ENCODE measurements at places on chromosomes 4 and X.

- no peak for DNase-seq
These were observed 108.6 kb downstream of the APOOL start for GRCh38 chrX:85112293-85112692.

GRCh38 chr4:25172961-25173915 is 13.0 kb upstream of the SEPSECS start:
- DNase-seq: peak; percentile 81

- no peak for DNase-seq
These were observed 30.8 kb upstream of the C1GALT1C1 start for GRCh38 chrX:120660637-120661036.

- no peak for DNase-seq
These were observed 20.3 kb upstream of the POLA1 start for GRCh38 chrX:24673424-24673823.

DNA sequence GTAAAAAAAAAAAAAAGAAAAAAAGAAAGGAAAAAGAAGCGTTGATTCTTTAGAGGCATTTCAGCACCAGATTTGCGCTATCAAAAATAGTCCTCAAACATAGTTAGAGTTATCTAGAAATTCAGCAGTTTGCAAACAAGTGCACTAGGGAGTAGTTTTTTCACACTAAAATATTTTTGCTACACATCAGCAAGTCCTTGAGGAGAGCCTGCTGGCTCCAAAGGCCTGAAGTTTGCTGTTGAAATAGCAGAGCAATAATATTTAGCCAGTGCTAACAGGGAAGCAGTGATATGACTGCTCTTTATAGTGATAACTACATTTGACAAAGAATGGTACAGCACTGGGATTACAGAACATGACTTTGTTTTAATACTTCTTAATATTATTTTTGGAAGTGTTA is 472.2 kb downstream of the PCDH7 start:
- no peak for DNase-seq

Data from Kasumi-1 (cell line).